ENCODE measurements at places on chromosomes 16 and 17.

DNA sequence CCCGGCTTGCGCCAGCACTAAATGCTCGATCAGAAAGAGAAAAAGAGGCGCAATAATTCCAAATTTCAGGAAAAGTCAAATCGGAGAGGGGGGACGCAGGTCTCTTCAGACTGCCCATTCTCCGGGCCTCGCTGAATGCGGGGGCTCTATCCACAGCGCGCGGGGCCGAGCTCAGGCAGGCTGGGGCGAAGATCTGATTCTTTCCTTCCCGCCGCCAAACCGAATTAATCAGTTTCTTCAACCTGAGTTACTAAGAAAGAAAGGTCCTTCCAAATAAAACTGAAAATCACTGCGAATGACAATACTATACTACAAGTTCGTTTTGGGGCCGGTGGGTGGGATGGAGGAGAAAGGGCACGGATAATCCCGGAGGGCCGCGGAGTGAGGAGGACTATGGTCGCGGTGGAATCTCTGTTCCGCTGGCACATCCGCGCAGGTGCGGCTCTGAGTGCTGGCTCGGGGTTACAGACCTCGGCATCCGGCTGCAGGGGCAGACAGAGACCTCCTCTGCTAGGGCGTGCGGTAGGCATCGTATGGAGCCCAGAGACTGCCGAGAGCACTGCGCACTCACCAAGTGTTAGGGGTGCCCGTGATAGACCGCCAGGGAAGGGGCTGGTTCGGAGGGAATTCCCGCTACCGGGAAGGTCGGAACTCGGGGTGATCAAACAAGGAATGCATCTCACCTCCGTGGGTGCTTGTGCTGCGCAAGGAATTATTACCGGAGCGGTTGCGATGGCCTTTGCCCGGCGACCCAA lies 4.0 kb upstream of the DLX4 start:
- DNase-seq: peak; percentile 40

DNA sequence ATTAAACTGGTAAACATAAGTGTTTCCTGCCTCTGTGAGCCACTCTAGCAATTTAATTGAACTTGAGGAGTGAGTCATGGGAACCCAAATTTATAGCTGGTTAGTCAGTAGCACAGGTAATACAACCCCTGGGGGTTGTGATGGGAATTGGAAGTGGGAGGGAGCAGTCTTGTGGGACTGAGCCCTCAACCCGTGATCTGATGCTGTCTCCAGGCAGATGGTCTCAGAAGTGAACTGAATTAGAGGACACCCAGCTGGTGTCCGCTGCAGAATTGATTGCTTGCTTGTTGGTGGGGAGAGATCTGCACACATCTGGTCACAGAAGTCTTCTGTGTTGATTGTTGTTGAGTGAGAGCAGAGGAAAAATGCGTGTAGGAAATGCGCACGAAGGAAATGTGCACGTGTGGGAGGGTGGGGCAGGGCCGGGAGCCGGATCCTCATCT lies 7.7 kb upstream of the ST6GALNAC2 start:
- DNase-seq: peak; percentile 42

DNA sequence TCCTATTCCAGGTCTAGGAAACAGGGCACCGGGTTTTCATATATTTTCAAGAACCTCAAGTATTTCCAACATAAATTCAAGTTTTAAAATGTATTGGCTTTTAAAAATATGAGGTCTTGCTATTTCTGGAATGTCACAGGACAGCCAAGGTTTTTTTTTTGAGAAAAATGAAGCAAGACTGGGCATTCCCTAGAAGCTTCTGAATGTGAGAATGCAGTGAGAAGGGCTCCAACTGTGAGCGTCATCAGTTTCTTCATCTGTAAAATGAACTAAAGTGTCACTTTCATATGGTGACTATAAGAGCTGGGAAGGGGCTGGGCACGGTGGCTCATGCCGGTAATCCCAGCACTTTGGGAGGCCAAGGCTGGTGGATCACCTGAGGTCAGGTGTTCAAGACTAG lies 455.8 kb upstream of the MAF start:
- peak; percentile 11 for DNase-seq

DNA sequence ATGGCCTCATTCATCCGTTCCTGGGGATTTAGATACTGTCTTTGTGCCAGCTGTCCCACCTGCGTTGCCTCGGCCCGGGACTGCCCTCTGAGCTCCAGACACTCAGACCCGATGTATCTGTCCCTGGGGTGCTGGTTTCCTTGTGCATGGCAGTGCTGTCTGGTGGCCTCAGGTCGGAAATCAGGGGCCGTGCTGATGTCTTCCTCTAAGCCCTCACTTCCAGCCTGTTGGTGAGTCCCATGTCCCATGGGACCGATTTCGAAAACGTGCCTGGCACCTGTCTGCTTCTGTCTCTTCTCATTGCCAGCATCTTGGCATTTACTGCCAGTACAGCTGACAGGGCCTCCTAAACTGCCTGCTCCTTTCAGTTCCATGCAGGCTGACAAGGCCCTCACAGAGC lies 22.1 kb downstream of the NT5M start:
- DNase-seq: no peak
